SK-N-MC (cell line): ENCODE measurements at places on chromosomes 4 and X.

- no peak for DNase-seq
Observed at GRCh38 chrX:63750811-63751210, 34.2 kb downstream of the ARHGEF9 start.

GRCh38 chr4:129218897-129219296 lies 122.9 kb downstream of the C4orf33 start:
- no peak for DNase-seq

DNA sequence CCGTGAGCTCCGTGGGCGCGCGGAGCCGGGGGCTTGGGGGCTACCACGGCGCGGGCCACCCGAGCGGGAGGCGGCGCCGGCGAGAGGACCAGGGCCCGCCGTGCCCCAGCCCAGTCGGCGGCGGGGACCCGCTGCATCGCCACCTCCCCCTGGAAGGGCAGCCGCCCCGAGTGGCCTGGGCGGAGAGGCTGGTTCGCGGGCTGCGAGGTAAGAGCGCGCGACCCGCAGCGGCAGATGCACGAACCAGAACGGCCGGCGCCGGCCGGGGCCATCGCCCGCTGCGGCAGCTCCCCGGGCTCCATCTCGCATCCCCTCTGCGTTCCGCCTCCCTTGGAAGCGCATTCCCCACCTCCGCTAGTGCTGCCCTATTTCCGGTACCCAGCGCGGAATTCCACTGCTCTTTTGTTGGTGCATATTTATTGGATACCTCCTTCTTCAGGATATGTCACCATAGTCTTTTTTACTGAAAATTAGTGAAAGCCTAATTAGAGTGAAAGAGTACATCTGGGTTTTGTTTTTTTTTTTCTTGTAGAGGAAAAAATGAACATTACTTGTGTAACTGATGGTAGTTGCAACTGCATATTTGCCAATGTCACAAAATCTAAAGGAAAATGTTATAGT lies 797 bp downstream of the PKD2 start:
- no peak for DNase-seq

GRCh38 chr4:153142700-153143438 lies 61.4 kb upstream of the TRIM2 start:
- peak; percentile 68 for DNase-seq

DNA sequence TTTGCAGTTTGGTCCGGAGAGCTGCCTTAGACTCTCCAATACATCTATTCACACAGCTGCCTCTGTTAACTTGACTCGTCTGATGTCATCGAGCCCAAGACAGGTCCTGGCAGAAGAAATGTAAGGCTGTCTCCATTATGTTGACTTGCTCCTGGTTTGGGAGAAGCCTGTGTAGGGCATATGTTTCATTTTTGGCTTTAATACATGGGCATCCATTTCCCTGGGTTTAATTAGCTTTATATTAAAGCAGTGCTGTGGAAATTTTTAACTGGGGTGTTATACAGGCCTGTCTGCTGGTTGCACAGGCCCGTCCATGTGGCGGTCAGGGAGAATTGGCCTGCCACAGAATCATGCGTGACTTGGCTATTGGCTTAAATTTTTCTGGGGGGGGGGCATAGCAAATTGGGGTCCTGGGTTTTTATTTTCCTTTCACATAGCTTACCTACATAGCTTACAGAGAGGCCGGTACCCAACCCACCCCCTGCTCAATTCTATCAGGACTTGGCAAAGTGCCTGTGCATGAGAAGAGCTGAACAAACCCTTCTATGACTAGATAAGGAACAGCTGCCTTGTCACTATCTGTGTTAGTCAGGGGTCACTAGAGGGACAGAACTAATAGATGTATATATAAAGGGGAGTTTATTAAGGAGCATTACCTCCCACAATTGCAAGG lies 123.5 kb upstream of the WDR1 start:
- no peak for DNase-seq

- no peak for DNase-seq
Observed at GRCh38 chr4:11424000-11424399, 4.7 kb downstream of the HS3ST1 start.

GRCh38 chrX:20383477-20383876 lies 116.8 kb upstream of the RPS6KA3 start:
- DNase-seq: no peak

- DNase-seq: no peak
Observed at GRCh38 chr4:123412700-123413512, 16.3 kb downstream of the SPRY1 start.

GRCh38 chr4:82599336-82599735 lies 37.5 kb upstream of the TMEM150C start:
- DNase-seq: no peak

- DNase-seq: no peak
Observed at GRCh38 chr4:83731609-83732008, 195.7 kb downstream of the GPAT3 start.

- DNase-seq: no peak
Observed at GRCh38 chr4:36054694-36055422, 189.5 kb downstream of the ARAP2 start.

DNA sequence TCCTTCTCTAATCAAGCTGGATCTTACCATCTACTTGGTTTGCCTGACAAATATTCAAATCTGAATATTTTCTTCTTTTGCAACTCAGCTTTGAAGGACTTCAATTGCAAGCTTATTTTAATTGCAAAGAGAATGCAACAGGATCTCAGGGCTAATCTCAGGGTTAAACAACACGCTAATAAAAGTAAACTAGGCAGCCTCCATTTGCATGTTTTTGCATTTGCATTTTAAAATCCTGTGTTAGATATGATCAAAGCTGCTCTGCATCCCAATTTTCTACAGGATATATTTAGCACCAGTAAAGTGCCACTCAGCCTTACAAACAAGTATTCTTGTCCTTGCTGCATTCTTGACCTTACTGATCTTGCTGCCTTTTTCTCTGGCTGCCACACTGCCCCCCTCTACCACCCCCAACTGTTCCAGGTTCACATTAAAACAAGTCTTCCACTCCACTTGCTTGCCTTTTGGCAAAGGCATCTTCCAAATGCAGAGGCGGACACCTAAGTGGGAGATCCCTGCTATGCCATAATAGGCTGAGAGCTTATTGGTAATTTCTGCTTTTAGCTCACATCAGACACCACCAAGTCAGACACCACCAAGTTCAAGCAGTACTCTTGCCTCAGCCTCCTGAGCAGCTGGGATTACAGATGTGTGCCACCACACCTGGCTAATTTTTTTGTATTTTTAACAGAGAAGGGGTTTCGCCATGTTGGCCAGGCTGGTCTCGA lies 48.1 kb downstream of the GPRIN3 start:
- no peak for DNase-seq

GRCh38 chr4:128444544-128445302 lies 157.1 kb upstream of the PGRMC2 start:
- no peak for DNase-seq

DNA sequence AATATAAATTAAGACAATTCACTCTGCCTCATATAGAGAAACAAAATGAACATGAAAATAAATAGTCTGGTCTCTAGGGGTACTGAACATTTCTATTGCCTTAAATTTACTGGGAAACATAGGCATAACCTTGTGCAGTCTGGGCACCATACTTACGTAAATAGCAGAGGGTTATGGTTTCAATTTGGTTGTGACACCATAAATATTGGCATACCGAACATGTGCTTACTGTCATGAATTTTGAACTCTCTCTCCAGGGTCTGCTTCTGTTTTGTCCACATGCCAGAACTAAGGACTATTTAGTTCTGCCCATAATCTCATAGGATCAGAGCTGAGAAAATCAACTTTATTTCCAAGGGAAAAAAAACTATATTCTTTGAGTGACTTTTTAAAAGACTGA lies 17.6 kb downstream of the PDGFC start:
- no peak for DNase-seq

DNA sequence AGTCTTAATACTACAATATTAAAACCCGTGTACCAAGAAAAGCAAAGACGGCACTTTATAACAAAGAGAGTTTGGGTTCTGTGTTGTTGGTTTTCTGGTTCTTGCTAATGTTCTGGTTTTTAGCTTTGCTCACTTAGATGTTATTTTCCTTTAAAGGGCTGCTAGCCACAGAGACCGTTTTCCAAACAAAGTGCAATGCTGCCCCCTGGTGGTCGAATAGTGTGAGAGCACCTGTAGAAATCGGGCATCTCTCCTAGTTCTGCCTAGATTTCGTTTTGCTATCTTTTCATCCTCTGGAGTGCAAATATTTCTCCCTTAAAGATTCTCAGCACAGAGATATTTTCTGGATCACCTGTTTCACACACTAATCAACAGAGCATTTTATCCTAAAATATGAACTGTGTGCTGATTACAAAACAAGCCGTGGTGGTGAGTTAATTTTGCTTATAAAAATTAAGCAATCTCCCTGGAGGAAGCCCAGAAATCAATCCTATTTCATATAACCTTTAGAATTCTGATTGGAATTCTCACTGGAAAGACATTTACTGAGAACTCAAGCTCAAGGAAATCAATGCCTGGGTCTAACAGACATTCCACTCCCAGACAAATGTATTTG lies 334.5 kb upstream of the NOCT start:
- peak; percentile 63 for DNase-seq

DNA sequence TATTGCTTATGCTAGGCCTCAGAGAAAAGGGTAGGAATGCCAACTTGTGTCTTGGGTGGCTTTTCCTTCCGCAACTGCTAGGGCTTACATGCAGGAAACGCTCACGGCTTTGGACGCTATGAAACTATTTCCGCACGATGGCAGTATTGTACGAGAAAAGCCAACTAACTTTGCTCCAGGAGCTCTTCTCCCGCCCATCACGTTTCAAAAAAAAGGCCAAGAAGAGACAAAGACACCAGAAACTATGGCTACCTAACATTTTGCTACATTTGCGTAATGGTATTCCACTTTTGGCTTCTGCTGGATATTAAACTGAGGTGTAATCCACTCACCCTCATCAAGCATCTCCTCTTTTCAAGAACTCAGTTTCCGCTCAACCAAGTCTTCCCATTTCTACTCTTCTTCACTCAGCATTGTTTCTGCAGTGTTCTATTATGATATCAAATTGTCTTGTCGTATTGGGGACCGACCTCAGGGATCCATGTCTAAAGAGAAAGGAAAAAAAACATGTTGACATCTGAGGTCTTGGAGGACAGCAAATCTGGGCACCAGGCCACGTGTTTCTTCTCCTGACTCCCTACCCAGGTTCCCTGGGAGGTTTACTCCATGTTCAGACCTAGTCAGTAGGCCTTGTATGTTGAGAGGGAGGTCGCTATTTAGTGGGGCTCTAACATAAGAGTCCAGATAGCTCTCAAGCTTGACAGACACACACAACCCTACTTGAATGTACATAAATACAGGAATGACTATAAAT lies 239.4 kb upstream of the STK26 start:
- DNase-seq: peak; percentile 86

- no peak for DNase-seq
Observed at GRCh38 chr4:89353514-89353913, 45.9 kb upstream of the GPRIN3 start.

- DNase-seq: no peak
Observed at GRCh38 chr4:113446019-113446418, 315.5 kb downstream of the CAMK2D start.

DNA sequence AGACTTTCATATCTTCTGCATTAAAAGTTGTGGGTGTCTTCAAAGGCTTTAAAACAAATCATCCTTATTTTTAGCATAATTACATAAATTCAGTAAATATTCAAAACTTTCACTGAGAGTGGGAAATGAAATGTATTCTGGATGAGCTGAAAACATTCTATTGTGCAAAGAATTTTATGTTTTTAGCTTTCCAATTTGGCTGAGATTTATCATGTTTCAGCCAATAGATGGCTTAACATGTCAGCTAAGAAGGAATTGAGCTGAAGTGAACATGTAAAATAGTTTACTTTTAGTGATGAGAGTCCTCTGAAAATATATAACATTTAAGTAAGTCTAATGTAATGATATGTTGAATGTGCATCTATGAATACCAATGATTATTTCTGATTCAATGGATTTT lies 213.5 kb upstream of the GIMD1 start:
- DNase-seq: no peak
